ENCODE measurements at places on chromosomes 3 and 15.
A peak's percentile ranks its signal among the peaks of the same experiment; 100 is the strongest.

DNA sequence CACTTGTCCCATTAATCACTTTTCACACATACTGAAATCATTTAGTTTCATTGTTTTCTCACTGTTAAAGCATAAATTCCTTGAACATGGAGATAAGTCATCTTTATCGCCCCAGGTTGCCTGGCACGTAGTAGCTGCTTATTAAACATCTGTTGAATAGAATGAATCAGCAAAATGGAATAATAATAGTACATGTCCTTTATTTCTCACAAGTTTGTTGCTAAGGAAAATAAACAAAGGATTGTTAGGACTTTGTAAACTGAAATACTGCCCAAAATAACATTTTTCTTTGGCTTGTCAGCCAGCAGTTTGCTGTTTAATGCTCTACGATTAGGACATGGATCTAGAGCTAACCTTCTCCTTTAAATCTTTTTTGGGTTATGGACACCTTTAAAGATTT is 17.9 kb downstream of the SLC35A5 start:
- no peak for DNase-seq

DNA sequence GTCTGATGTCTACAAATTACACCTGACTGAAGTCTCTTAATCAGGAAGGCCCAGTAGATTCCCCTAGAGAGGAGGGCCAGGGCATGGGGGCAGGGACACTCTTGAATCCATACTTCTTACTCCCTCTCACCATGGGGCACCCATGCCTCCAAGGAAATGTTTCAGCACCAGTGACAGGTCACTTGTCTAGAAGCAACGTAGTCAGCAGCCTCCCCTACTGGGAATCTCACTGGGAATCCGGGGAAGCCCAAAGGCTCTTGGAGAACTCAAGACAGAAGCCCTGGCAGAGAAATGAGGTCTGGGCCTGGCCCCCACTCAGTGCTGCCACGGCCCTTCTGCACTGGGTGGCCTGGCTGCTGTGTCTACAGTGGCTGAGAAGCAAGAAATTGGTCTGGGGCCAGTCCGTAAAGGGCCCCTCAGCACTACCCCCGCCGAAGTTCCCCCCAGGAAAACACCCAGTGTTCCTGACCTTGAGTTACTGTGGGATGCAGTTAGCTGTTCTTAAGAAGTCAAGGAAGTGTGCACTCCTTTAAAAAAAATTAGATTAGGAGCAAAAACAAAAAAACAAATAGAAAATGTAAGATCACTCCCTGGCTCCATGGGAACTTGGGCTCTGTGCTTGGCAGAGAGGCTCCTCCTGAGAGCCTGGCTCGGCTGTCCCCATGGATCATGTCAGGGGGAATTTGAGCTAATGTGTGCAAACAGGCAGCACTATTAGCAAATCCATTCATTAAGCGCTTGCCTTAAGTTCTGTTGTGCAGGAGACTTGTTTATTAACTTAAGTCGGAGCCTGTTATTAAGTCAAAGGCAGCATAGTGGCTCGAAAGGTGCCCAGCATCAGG is 5.4 kb upstream of the LINGO1 start:
- no peak for DNase-seq

DNA sequence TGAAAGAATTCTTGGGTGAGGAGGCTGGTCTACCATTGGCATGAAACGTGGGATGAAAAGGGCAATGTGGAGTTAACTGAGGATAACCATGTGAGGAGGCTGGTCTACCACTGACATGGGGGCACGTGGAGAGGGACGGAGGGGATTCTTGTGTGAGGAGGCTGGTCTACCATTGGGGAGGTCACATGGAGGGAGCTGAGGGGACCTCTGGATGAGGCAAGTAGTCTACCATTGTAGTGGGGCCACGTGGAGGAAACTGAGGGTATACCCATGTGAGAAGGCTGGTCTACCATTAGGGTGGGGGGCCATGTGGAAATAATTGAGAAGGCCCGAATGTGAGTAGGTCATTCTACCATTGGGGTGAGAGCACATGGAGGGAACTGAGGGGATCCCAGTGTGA is 154.1 kb downstream of the FBLN2 start:
- no peak for DNase-seq

- no peak for DNase-seq
These were observed 16.0 kb upstream of the RBPMS2 start for GRCh38 chr15:64791401-64791800.

- DNase-seq, result no peak
These were observed 72.0 kb downstream of the CCR4 start for GRCh38 chr3:33023176-33024136.

DNA sequence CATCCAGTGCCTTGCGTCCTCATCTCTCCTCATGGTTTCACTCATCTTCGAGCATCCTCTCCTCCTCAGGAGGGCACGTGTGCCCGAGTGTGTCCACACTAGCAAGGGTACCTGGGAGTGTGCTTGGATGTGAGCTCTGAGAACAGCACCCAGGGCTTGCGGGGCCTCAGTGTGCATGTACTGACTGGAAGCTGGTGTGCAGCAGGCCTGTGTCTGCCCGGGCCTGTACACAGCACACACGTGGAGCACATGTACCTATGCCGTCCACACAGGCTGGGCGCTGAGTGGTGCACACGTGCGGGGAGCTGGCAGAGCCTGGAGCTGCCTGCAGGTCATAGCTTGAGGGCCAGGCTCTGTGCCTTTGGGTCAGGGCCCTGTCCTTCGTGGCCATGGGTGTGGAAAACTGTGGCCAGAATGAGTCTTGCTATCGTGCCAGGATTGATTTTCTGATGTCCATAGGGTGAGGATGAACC is 34.9 kb downstream of the TSPAN3 start:
- no peak for DNase-seq

- DNase-seq, result no peak
These were observed 21.2 kb upstream of the ATP10A start for GRCh38 chr15:25884370-25884769.

GRCh38 chr3:113291572-113291971 is 80.2 kb downstream of the BOC start:
- no peak for DNase-seq

DNA sequence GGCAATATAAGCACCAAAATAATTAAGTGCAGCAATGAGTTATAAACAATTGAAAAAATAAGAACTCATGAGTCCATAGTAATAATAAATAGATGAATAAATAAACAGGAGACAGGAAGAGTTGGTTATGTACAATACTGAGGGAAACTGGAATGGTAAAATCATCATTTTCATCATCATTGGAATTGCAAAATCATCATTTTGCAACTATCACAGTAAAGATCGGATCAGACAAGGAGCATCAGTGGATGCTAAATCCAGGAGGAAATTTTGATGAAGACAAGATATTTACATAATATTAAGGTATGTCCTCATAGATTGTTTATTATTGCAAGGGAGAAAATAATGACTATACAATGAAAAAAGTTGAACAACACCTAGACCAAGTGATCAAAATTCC is 38.8 kb upstream of the ACAN start:
- no peak for DNase-seq

DNA sequence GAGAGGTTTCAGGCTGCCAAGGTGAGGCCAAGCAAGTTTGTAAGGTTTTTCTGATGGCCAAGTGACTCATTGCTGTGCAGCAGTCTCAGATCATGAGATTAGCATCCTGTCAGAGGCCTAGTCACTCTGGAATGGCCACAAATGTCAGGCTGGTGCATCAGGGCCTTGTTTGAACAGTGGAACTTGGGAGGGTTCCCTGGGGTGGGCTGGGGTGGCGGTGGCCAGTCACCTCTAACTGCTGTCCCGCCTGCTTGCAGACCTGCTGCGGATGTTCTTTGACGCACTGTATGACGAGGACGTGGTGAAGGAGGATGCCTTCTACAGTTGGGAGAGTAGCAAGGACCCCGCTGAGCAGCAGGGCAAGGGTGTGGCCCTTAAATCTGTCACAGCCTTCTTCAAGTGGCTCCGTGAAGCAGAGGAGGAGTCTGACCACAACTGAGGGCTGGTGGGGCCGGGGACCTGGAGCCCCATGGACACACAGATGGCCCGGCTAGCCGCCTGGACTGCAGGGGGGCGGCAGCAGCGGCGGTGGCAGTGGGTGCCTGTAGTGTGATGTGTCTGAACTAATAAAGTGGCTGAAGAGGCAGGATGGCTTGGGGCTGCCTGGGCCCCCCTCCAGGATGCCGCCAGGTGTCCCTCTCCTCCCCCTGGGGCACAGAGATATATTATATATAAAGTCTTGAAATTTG is 2.8 kb upstream of the FAM131A start:
- DNase-seq, result no peak

- no peak for DNase-seq
These were observed 39.0 kb downstream of the ADAMTSL3 start for GRCh38 chr15:83692746-83693581.

GRCh38 chr3:143427631-143428030 is 308.1 kb downstream of the CHST2 start:
- DNase-seq, result no peak

GRCh38 chr3:72082776-72083462 is 298.0 kb upstream of the PROK2 start:
- no peak for DNase-seq

GRCh38 chr3:53938645-53939044 is 47.0 kb upstream of the SELENOK start:
- peak; percentile 1 for DNase-seq

DNA sequence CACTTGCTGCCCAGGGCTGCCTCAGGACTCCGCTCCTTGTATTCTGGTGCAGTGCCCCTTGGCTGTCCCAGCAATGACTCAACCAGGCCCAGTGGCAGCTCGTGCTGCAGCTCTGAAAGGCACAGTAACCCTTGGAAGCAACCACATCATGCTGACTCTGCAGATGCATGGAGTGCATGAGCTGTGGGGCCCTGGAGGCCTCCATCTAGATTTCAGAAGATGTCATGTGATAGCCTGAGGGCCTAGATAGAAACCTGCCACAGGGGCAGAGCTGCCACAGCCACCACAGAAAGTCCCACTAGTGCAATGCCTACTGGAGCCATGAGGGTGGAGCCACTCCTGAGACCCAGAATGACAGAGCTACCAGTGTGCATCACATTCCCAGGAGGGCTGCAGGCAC is 117.1 kb upstream of the SMAD3 start:
- peak; percentile 28 for DNase-seq

DNA sequence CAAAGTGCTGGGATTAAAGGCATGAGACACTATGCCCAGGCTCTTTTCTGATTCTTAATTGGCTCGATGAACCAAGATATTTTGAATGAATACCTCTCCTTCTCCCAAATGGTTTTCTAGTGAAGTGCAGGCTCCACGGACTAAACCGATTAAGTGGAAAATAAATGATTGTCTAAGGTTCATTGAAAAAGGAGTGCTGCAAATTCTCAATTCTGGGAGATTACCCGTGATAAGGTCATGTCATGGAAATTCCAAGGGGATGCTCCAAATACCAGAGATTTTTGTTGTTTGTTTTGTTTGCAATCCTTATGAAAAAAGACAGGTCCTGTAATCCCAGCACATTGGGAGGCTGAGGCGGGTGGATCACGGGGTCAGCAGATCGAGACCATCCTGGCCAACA is 406.9 kb upstream of the TBL1XR1 start:
- DNase-seq, result no peak

- no peak for DNase-seq
These were observed 63.4 kb downstream of the MAP2K5 start for GRCh38 chr15:67605871-67606270.

DNA sequence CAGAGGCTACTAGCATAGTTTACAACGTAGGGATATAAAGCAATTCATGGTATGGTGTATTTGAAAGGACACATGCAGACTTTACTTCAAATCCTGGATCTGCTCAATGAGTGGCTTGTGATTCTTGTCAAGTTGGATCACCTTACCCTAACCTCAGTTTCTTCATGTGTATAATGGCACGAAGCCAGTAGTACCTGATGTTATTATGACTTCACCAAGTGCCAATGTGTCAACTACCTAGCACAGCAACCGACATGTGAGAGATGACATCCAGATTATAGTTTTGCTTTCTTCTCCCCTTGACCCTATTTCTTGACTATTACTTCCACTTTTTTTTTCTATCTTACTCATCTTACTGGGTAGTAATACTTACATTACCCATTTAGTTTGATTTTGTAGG is 304.5 kb downstream of the RBMS3 start:
- DNase-seq, result no peak

DNA sequence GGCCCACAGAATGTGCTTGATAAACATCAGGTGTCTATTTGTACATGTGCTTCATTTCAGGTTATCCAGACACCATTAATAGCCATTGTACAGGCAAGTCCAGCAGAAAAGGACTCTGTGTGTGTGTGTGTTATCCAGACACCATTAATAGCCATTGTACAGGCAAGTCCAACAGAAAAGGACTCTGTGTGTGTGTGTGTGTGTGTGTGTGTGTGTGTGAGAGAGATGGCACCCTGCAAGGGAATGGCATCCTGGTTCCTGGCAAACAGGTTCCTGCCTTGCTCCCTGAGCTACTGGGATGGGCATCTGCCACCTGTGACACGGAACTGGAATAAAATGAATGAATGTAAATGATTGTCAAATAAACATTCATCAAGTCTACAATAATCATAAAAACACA is 11.7 kb downstream of the SUCLG2 start:
- no peak for DNase-seq

GRCh38 chr3:138461896-138462295 is 27.5 kb downstream of the ESYT3 start:
- DNase-seq, result no peak

GRCh38 chr3:87997298-87997697 is 61.5 kb downstream of the CGGBP1 start:
- no peak for DNase-seq

DNA sequence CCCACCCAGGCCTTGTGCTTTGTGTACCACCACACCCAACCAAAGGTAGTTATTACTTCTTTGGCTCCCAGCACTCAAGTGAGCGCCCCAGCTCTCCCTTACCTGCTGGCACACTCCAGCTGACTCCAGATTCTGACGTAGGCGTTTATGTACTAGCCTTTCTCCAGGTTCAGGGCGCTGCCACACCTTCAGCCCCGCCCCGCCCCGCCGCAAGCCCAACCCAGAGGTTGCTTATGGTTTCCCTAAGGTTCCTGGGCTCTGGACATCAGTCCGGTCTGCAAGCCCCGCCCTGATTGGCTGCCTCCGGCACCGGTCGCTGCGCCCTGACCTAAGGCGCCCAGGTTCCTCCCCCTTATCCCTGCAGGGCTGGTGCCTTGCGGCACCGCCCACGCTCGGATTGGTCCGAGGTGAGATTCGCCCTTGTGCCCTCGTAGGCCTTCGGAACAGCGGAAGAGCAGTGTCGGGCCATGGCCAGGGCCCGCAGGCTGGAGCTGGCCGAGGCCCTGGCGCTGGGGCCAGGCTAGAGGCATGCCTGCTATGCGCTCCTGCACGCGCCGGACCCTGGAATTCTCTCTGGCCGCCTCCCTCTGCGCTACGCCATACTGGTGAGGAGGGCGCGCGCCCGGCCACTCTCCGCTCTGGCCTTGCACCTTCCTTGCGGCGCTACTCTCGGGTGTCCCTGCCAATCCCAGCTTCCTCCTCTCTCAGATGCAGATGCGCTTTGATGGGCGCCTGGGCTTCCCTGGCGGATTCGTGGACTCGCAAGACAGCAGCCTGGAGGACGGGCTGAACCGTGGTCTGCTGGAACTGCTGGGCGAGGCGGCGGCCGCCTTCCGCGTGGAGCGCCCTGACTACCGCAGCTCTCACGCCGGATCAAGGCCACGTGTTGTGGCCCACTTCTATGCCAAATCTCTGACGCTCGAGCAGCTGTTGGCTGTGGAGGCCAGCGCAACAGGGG is 19.8 kb upstream of the NUDT16 start:
- DNase-seq, result no peak
